Cardiac muscle cell (in vitro differentiated cells and primary cell): ENCODE measurements at places on chromosomes 11 and 22. TPM values are rescaled to one million over a fixed set of nuclear protein-coding genes. Genes with fewer than 3 reads are reported as not detected.

- DNase-seq = no peak
- H3K36me3 ChIP-seq = no peaks in the 10 kb centered on the region
- H3K4me3 ChIP-seq = no peak overlapping the region
- H3K27me3 ChIP-seq = no peaks in the 10 kb centered on the region
- no peak overlapping the region for H3K27ac ChIP-seq
These were observed 50.0 kb downstream of the DNAJC24 start for GRCh38 chr11:31419669-31420068.

DNA sequence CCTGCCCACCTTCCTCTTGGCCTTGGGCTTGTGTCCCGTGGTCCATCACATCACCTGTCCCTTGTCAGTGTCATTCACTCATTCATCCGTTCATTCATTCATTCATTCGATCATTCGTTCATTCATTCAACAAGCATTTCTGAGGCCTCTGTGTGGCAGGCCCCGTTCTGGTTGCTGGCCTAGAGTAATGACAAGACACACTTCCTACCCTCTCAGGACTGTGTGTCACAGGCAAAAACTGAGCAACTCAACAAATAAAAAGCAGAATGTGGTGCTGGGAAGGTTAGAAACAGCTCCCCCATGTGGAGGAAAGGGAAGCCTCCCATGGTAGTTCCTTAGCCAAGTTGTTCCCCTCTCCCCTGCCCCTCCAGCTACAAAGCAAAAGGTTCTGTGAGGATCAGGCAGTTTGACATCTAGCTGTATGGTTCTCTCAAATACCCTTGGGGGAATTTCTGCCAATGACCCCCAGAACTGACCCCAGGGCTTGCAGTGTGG is 1.6 kb upstream of the OMP start:
- peak; percentile 15 for DNase-seq
- no peak overlapping the region for H3K27ac ChIP-seq
- no peaks in the 10 kb centered on the region for H3K36me3 ChIP-seq
- H3K4me1 ChIP-seq = no peaks in the 10 kb centered on the region
- no peaks in the 10 kb centered on the region for H3K27me3 ChIP-seq

GRCh38 chr22:49011769-49012648 is 815.7 kb downstream of the BRD1 start:
- H3K27me3 ChIP-seq = no peaks in the 10 kb centered on the region
- no peak for DNase-seq
- H3K4me1 ChIP-seq = no peaks in the 10 kb centered on the region
- H3K4me3 ChIP-seq = no peak overlapping the region
- no peaks in the 10 kb centered on the region for H3K36me3 ChIP-seq

DNA sequence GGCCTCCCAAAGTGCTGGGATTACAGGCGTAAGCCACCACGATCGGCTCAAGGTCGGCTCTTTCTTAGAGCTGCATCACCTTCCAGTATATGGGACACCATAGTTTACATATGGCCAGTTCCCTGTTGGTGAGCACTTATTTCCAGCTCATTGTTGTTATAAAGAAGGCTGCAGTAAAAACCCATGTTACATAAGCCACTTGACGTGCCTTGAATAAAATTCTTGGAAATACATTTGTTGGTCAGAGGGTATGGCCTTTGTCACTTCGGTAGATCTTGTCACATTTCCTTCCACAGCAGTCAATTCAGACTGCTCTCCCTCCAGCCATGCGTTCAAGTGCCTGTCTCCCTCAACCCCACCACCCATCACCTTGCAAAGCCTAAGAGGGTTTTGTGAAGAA is 92.9 kb downstream of the PRR5L start:
- H3K27me3 ChIP-seq = no peaks in the 10 kb centered on the region
- H3K27ac ChIP-seq = no peak overlapping the region
- no peak overlapping the region for H3K4me3 ChIP-seq
- no peaks in the 10 kb centered on the region for H3K4me1 ChIP-seq
- no peaks in the 10 kb centered on the region for H3K36me3 ChIP-seq
- no peak for DNase-seq

GRCh38 chr22:23533328-23533762 is 46.7 kb downstream of the IGLL1 start:
- DNase-seq = peak; percentile 84
- H3K36me3 ChIP-seq = no peaks in the 10 kb centered on the region
- H3K4me1 ChIP-seq = peaks cover 51% of the 10 kb centered on the region

DNA sequence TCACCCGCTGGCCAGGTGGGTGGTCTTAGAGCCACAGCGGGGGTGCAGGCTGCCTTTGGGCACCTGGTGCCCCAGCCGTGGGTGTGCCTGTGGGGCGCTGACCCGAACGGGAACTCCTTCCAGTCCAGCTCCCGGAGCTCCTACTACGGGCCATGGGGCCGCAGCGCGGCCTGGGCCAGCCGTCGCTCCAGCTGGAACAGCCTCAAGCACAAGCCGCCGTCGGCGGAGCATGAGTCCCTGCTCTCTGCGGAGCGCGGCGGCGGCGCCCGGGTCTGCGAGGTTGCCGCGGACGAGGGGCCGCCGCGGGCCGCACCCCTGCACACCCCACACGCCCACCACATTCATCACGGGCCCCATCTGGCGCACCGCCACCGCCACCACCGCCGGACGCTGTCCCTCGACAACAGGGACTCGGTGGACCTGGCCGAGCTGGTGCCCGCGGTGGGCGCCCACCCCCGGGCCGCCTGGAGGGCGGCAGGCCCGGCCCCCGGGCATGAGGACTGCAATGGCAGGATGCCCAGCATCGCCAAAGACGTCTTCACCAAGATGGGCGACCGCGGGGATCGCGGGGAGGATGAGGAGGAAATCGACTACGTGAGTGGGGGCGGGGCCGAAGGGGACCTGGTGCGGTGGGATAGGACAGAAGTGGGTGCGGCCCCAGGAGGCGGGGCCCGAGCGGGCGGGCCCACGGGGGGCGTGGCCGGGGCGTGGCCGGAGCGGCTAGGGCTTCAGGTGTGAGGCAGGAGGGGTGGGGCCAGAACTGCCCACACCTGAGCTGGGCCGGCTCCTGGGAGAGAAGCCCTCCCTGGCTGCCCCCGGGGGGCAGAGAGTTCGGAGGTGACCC is 91.5 kb downstream of the CACNA1I start:
- H3K4me1 ChIP-seq = peaks cover 3% of the 10 kb centered on the region
- no peak overlapping the region for H3K27ac ChIP-seq
- peaks cover 34% of the 10 kb centered on the region for H3K27me3 ChIP-seq
- H3K4me3 ChIP-seq = peak overlapping the region; percentile 27
- peak; percentile 48 for DNase-seq

DNA sequence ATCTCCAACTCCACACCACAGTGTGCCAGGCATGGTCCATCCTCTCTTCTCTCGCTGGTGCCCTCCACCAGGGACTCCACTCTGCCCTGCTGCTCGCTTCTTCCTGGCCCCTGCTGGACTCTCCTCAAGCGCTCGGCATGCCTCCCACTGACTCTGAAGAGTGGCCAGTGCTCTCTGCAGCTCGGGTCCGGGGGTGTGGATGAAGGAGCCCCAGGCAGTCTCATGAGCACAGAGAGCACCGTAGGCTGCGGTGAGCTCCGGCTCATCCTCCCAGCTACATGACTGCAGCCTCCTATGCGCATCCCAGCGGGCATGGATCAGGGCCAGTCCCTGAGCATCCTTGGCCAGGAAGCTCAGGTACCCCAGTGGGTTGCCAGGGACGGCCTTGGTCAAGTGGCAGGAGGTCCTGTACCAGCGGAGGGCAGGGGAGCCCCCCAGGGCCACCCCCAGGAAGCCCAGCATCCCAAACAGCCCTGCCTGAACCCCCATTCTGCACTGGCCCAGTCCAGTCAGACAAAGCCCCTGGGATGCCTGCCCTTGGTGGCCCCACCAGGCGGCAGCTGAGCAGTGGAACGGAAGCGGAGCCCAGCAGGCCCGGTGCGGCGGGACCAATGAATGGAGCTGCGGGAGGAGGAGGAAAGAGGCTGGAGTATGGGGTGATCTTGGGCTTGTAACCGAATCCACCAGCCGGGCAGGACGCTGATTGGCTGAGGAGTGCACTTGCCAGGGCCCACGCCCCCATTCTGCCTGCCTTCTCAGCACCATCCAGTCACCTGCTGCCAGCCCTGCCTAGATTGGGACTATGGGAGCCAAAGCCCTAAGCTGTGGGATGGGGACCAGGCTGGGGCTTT is at the start of gene PLA2G3:
Gene PLA2G3 (minus strand): TSS at position 643 of the 851 bp plus-strand sequence. CDS start 154 bp downstream, at position 489.
- no peaks in the 10 kb centered on the region for H3K27me3 ChIP-seq
- H3K4me1 ChIP-seq = peaks cover 6% of the 10 kb centered on the region
- peak within 1 kb of the TSS; percentile 32 for H3K27ac ChIP-seq
- no peak within 1 kb of the TSS for H3K4me3 ChIP-seq
- peak; percentile 55 for DNase-seq
- no peaks in the 10 kb centered on the region for H3K36me3 ChIP-seq

DNA sequence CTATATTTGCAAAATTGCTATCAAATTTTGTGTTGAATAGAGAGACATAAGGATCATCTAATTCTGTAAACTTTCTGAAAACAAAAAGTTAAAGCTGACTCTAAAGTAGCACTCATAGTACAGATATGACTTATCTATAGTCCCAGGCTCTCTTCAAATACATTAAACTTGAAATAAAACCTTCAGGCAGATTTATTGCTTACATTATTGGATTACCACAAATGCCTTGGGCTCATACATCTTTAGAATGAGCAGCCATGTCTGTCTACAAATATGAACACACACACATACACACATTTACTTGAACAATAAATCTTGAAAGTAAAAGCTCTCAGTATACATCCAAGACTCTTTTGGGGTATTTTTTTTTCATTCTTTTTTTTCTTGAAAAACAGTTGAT is 207.9 kb downstream of the LUZP2 start:
- no peaks in the 10 kb centered on the region for H3K36me3 ChIP-seq
- no peak for DNase-seq
- H3K27me3 ChIP-seq = no peaks in the 10 kb centered on the region
- H3K4me3 ChIP-seq = no peak overlapping the region
- H3K27ac ChIP-seq = no peak overlapping the region
- no peaks in the 10 kb centered on the region for H3K4me1 ChIP-seq

ISX gene
- not detected in 2 replicates for total RNA-seq

B4GALNT4 gene
- total RNA-seq = 77.4 and 94.4 TPM in 2 replicates

OR51E1 gene
- not detected in 2 replicates for total RNA-seq

SMTNL1 gene
- 0.11 TPM in 1 of 2 replicates, not detected in the other for total RNA-seq

SLC37A2 gene
- 0.04 and 1.0 TPM in 2 replicates for total RNA-seq

KCNJ5 gene
- total RNA-seq = 67.5 and 71.8 TPM in 2 replicates

CDC42BPG gene
- total RNA-seq = 4.6 and 10.1 TPM in 2 replicates
